ENCODE measurements at places on chromosomes 11 and 22. TPM values are rescaled to one million over a fixed set of nuclear protein-coding genes. Genes with fewer than 3 reads are reported as not detected.

CECR2 gene
- not detected for total RNA-seq

SPINDOC gene
- 11.2 TPM for total RNA-seq

UPB1 gene
- total RNA-seq, result not detected

OR52H1 gene
- total RNA-seq, result 0.73 TPM

DUSP8 gene
- total RNA-seq, result 0.87 TPM

PLET1 gene
- not detected for total RNA-seq

PNPLA3 gene
- 9.9 TPM for total RNA-seq

HINFP gene
- total RNA-seq, result 18.5 TPM

BAIAP2L2 gene
- total RNA-seq, result 1.3 TPM

OR5P2 gene
- total RNA-seq, result not detected

BACE1 gene
- 34.6 TPM for total RNA-seq

TRIM48 gene
- total RNA-seq, result not detected

KCNJ1 gene
- total RNA-seq, result under 0.01 TPM

MSANTD4 gene
- total RNA-seq, result 36.9 TPM

MIOX gene
- total RNA-seq, result 0.15 TPM

GGTLC3 gene
- not detected for total RNA-seq

SULT4A1 gene
- 0.83 TPM for total RNA-seq

SCUBE1 gene
- 0.58 TPM for total RNA-seq

KRTAP5-9 gene
- total RNA-seq, result not detected

OR51B6 gene
- total RNA-seq, result not detected

ZNRF3 gene
- total RNA-seq, result 3.5 TPM

OR52A1 gene
- not detected for total RNA-seq

FAM180B gene
- total RNA-seq, result not detected

CRACR2B gene
- 1.5 TPM for total RNA-seq

KRTAP5-1 gene
- not detected for total RNA-seq

ARHGAP42 gene
- 6.3 TPM for total RNA-seq

CALCA gene
- not detected for total RNA-seq

ADAMTS8 gene
- total RNA-seq, result 8.9 TPM

PNPLA5 gene
- 0.50 TPM for total RNA-seq

PITPNM1 gene
- total RNA-seq, result 19.2 TPM

INPPL1 gene
- 112 TPM for total RNA-seq

TRIM21 gene
- 26.1 TPM for total RNA-seq

TP53I11 gene
- 40.1 TPM for total RNA-seq

CNTF gene
- 1.5 TPM for total RNA-seq

CNTN5 gene
- total RNA-seq, result not detected

OR5A1 gene
- not detected for total RNA-seq

MMP1 gene
- total RNA-seq, result 78.2 TPM

GGTLC2 gene
- not detected for total RNA-seq

ENTHD1 gene
- not detected for total RNA-seq

PATE2 gene
- total RNA-seq, result 0.29 TPM

RASSF10 gene
- not detected for total RNA-seq

PARVG gene
- not detected for total RNA-seq

Measured in smooth muscle cell of trachea (primary cell).